Bronchial epithelial cell (primary cell): ENCODE measurements at places on chromosomes 2 and 18.
A peak's percentile ranks its signal among the peaks of the same experiment; 100 is the strongest.

DNA sequence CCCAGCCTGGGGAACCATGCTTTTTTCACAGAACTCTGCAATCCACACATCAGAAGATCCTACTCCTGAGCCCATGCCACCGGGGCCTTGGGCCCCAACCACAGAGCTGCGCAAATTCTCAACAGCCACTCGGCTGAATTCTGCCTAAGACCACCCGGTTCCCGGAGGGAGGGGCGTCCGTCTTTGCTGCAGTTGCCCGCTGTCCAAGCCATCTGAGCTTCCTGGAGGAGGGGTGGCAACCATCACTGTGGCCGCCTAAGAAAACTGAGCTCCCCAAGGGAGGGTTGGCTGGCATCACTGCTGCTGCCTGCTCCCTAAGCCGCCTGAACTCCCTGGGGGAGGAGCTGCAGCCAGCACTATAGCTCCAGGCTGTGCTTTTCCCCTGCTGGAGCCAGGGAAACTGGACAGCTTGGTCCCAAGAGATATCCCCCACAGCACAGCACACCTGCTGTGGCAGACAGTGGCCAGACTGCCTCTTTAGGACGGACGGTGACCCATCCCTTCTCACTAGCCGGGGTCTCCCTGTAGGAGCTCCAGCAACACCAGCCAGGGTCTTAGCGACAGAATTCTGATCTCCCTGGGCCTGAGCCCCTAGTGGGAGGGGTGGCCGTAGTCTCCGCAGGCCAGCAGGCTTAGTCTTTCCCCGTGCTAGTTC is 1411.6 kb upstream of the CDH2 start:
- DNase-seq, result no peak

- no peak for DNase-seq
Observed at GRCh38 chr2:235506291-235506996, 12.6 kb downstream of the AGAP1 start.

DNA sequence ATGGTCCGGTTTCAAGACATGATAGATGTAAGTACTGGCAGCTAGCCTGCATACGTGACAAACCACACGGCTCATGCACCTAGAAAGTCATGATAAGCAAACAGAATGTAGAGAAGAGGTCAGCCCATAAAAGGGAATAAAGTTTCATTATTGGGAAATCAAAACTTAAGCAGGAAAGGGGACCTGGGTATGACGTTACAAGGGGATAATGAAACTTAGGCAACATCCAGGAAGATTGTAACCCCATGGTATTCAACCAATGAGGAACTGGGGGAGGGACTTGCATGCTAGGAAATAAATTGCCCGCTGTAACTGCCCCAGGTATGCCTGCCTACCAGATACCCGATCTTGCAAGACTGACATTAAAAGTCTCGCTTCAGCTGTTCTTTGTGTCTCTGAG is 1679.0 kb downstream of the SUCLG1 start:
- DNase-seq, result peak; percentile 32

DNA sequence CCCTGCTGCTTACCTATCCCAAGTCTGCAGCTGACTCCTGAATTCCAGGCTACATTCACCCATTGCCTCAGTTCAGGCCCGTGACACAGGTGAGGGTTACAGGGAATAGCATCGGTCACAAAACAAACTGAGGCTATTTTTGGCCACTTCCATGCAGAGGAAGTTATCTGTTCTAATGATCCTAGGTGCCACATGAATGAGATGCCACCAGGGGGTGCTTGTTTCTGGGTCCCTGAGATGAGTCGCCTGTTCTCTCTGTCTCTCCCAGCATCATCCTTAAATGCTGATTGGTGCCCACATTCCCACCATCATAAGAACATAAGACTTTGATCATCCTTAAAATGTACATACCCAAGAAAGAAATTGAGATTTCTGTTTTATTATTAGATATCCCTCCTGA is 119.0 kb upstream of the CELF4 start:
- DNase-seq, result no peak

DNA sequence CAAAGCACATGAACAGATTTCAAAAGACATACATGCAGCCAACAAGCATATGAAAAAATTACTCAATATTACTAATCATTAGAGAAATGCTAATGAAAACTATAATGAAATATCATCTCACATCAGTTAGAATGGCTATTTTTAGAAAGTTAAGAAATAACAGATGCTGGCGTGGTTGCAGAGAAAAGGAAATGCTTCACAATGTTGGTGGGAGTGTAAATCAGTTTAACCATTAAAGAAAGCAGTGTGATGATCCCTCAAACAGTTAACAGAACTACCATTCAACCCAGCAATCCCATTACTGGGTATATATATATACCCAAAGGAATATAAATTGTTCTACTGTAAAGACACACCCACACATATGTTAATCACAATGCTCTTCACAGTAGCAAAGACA is 117.7 kb upstream of the SETBP1 start:
- DNase-seq, result no peak

- DNase-seq, result peak; percentile 55
Observed at GRCh38 chr2:18346344-18346743, 214.1 kb downstream of the RDH14 start.

- no peak for DNase-seq
Observed at GRCh38 chr2:222057347-222058073, 241.3 kb downstream of the PAX3 start.

GRCh38 chr2:119760237-119760955 is 674 bp downstream of the PTPN4 start:
- DNase-seq, result no peak

GRCh38 chr2:180657054-180657453 is 323.4 kb upstream of the UBE2E3 start:
- peak; percentile 91 for DNase-seq

- peak; percentile 23 for DNase-seq
Observed at GRCh38 chr2:239882331-239882732, 142.8 kb downstream of the NDUFA10 start.

DNA sequence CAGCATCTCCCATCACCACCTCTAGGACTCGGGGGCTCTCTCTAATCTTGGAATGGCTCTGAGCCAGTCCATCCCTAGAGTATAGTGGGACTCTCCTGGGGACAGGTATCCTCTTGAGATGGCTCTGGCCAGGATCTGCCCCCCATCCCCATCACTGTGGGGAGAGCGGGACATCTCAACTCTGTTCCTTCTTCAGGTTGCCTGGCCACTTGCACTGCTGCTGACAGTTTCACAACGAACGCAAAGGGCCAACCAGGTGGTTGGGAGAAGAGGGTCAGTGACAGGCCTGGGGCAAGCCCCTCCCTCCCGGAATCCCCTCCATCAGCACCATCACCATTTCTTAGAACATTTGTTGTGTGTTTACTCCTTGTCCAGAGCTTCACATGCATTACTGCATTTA is 62.6 kb downstream of the CIB4 start:
- no peak for DNase-seq

- no peak for DNase-seq
Observed at GRCh38 chr2:223012291-223012690, 39.7 kb upstream of the KCNE4 start.

DNA sequence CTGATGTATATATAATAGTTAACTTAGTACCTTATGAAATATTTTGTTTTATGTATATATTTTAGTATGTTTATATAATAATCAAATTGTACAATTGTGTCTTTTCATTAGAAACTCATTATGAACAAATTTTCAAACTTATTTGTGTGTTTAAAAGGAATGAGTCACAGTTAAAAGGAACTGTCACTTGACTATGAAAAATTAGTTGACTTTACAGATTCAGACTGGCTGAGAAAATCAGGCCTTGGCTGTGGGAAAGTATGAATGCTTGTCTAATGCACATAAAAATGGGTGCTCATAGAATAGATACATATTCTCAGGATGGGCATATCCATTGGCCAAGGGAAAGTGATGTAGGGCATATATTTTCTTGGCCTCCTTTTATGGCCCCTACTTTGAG is 576.8 kb downstream of the SATB2 start:
- DNase-seq, result no peak

- DNase-seq, result peak; percentile 23
Observed at GRCh38 chr2:227082286-227082685, 81.7 kb downstream of the COL4A4 start.

DNA sequence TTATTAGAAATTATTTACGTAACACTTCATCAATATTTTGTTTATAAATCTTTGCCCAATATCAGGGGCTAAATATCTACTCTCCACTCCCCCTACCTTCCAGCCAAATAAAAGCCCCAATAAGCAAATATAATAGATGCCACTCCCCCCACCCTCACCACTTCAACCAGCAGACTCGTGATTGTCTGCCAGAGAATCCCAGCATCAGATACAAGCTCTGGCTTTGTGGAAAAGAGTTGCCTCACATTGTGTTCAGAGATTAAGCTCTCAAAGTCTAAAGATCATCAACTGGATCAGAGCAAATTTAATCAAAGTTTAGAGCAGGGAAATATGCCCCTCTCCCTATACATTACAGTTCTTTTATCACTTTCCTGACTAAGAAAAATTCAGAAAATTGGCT is 39.5 kb downstream of the AOX1 start:
- DNase-seq, result no peak

- DNase-seq, result no peak
Observed at GRCh38 chr18:36375118-36375517, 77.6 kb downstream of the FHOD3 start.

- DNase-seq, result no peak
Observed at GRCh38 chr2:226836548-226836885, 663 bp downstream of the RHBDD1 start.

DNA sequence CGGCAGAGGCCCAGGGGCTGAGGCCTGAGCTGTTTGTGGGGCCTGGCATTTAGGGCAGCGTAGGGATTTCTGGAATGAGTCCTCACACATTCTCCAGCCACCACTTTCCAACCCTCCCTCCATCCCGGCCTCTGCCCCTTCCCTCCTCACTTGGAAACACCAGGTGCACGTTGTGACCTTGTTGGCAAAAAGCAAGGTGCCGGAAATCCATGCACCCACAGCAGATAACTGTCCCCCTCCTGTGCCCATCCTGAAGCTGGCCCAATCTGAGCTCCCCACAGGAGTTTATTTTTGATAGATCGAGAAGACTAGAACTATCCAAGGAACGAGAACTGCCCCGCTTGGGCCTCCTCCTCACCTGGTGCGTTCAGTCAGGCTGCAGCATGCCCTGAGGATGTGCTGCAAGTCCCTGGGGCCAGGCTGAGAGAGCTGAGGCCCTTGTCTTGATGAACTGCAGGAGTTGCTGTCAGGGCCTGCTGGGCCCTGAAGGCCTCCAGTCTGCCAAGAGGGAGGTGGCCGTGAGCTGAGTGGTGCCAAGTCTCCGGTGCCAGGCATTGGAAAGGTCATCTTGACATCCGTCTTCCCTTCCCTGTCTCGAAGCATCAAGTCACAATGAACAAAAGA is 55.8 kb downstream of the CTIF start:
- DNase-seq, result peak; percentile 4

- peak; percentile 75 for DNase-seq
Observed at GRCh38 chr2:170812710-170813600, 3.7 kb upstream of the GAD1 start.

DNA sequence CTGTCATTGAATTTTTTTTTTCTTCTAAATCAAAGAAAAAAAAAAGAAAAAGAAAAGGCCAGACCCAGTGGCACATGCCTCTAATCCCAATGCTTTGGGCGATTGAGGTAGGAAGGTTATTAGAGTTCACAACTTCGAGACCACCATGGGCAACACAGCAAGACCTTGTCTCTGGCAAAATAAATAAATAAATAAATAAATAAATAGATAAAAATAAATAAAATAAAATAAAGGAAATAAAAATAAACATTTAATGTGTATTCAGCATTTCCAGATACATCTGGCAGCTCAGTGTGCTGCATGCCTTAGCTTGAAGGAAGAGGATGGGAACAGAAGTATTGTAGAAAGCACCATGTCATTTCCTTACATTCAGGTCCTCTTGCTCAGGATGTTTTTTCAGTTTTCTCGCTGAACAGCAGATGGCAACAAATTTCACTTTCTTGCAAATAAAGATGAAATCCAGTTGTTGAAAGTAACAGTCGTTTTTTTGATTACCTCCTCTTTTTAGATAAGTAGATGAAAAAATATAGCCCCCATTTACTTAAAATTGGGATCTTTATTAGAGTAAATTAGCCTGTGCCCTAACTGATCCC is 25.7 kb upstream of the FAM178B start:
- peak; percentile 74 for DNase-seq

DNA sequence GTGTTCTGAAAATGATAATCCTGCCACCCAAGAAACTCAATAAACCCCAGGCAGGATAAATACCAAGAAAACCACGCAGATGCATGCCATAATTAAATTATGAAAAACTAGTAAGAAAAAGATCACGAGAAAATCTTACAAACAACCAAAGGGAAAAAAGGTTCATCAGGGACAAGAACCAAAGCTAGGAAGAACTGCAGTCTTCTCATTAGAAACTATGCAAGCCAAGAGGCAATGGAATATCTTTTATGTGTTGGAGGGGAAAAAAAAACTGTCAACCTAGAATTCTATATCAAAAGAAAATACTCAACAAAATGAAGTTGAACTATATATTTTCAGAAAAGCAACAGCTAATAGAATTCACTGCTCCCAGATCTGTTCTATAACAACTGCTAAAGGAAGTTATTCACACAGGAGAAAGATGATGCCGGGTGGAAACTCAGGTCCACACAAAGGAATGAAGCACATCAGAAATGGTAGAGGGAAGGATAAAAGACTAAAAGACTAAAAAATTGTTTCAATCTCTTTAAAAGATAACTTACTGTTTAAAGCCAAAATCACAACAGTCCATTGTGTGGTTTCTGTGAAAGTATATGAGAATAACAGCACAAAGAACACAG is 55.0 kb downstream of the NDUFA10 start:
- no peak for DNase-seq

DNA sequence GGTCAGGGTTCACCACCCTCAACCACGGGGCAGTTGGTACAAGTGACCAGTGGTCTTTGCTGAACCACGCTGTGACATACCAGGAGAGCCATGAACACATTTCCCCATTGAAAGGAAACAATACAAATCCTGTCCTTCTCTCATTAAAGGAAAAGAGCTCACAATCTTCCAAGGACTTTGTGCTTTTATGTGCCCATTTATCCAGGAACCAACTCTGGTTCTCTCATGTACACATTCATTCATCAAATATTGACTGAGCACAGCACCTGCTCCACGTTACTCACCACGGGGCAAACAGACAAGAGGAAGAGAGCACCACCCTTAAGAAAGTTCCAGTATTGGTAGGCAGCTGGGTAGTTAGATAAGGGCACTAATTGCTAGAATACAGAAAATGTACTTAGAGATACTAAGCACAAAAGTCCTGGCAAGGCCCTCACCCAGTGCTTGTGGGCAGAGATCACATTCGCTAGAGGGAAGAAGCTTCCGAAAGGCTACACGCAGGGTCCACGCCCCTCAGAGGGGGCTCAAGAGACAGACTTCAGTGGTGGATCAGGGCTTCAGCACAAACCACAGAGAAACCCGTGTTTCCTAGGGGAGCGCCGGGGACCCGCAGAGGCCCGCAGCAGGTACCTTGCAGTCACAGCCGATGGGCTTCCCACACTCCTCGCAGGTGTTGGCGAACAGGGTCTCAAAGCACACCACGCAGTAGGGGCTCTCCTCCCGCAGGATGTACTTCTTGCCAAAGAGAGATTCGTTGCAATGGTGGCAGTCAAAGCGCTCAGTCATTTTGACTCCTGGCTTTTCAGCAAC is 12.9 kb downstream of the FHL2 start:
- DNase-seq, result no peak

DNA sequence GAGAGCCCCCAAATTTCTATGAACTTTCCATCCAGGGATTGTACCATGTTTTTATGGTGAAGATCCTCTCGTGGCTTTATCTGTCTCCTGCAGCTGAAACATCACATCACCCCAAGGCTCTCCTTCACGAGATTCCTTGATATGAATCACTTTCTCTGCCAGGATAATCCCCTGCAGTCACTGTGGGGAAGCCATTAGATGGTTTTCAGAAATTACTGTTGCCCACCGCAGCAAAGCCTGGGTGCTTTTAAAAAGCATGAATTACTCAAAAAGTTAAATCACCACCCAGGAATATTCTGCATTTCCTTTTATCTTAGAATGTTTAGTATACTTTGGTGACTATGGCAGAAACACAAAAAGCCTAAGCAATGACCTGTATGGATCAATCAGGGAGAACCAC is 428.4 kb upstream of the SLC14A2 start:
- DNase-seq, result no peak
